ENCODE measurements at places on chromosomes 6 and 20.

DNA sequence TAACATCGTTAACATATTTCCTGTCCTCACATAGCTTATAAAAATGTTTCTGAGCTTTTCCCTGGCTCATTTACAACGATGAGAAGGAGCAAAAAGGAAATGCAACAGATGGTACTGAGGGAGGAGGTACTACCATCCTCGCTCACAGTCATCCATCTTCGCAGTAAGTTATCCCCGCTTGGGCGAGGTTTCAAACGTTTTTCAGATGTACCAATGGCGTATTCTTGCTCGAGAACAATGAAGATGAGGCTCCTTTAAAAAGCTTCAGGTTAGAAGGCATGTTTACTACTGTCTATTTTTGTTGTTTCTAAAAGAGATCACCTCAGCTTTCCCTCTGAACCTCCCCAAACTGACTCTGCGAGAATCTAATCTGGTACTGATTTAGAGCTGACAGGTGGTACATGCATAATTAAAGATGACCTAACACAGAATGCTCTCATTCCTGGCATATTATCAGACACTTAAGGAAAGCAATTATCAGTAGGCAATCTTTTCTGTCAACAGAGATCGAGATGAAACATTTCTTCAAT, 178.7 kb downstream of the GJA10 start:
- no peak for DNase-seq

DNA sequence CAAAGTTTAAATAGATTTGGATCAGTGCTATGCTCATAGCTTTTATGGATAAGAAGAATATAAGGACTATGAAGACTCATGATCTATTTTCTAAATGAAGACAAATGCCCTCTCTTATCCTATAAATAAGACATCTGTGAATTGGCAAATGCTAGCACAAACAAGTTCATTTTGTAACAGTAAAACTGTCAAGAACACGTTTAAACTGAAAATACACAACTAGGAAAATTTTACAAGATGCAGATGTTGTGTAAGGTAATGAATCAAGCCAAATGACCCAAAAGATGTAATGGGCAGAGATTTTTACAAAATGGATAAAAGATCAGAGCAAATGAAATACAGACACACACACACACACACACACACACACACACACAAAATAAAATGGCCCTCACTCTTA, 180.5 kb downstream of the MOXD1 start:
- DNase-seq: peak; percentile 42

DNA sequence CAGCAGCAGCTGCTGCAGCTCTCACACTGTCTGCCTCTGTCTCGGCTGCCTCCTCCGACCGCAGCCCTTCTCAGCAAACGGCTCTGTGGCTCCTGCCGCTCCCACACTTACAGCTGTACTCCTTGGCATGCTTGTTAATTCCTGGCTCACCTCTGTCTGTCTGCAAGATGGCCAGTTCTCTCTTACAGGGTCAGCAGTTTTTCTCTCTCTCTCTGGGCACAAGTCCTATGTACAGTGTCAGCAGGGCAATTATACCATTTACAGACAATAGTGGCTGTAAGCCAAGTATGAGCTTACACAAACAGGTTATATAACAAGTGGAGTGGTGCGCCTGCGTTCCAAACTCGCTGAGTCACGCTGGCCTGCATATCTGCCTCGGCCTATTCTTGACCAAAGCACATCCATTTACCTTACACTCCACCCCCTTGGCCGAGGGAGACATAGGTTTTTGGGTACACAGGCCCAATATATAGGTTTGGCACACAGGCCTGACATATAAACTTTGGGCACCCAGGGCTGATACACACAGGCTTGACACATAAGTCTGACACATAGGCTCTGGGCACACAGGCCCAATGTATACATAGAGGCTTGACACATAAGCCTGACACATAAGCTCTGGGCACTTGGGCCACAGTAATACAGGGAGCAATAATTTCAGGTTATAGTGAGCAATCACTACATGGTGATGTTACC, 4.4 kb downstream of the ZKSCAN3 start:
- no peak for DNase-seq

DNA sequence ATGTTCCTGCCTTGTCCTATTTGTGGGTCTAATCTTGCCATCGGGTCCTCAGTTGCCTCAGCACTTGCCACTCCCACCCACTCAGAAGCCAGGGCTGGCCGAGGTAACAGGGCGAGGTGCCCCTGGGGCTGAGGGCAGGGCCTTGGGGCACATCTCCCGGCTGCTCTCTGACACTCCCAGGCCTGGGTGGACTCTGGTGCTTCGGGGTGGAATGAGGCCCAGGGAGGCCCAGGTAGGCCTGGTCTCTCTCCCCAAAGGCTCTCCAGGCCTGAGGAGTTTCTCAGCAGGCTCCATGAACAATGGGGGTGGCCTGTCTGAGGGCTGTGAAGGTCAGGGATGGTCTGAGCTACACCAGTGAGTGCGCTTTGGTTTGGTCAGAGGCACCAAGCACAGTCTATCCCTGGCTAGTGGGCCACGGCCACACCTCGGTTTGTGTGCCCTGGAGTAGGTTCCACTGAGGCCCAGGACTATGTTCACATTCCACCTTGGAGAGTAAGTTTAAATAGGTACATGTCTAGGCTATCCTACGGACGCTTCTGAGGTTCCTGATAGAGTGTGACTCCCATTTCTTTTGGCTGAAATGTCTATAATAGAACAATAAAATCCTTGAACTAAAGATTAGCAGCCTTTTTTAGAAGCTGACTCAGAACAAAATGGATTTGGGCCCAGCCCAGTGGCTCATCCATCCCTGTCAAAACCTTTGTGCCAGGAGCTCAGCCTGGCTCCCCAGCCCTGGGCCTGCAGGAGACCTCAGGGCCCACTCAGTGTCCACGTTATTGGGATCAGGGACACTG, 78.8 kb downstream of the SLC24A3 start:
- DNase-seq: no peak

DNA sequence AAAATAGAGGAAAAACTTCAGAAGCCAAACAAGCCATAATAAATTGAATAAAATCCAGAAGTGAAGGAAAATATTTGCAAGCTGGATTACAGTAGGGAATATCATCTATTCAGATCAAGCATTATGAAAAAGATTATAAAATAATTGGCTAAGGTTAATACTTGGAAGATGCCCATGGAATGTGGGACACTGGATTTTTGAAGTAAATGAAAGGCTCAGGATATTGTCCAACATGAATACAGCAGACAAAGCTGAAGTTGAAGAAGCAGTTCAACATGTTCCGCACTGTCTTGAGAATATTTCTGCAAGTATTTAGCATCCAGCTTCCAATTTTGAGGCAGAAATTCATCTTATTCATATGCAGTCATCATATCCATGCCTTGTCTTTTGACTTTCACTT, 1278.4 kb upstream of the GJE1 start:
- DNase-seq: no peak
